ENCODE measurements at places on chromosomes 2 and 18.

DNA sequence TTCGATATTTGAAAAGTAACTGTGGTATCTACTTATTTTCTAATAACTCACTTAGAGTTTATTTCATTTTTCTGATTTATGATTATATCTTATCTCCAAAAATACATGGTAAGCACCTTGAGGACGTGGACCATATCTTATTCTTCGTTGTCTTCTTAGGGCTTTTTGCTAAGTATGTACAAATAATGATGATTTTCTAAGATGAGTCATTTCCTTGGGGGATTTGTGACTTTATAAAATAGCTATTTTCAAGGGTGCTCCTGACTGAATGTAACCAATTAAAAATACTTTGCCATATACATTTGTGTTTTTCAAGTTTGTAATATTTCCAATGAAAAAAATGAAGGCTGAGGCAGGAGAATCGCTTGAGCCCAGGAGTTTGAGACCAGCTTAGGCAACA lies 56.3 kb downstream of the GREB1L start:
- DNase-seq, result no peak

DNA sequence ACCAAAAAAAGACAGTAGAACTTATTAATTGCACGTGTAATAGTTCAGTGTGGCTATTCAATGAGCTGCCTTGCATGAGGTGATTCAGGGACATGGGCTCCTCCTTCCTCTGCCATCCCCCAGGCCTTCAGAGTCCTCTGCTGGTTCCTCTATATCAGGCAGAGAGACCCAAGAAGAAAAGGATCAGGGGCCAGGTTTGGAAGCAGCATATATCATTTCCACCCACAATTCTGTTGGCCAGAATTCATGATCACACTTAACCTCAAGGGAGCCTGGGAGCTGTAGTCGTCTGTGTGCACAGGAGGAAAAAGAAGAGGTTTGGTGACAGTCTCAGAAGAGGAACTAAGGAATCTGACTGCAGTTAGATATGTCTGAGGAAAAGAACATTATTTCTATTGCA lies 114.0 kb upstream of the GLS start:
- DNase-seq, result peak; percentile 52

- peak; percentile 77 for DNase-seq
These were observed 564 bp downstream of the LPIN2 start for GRCh38 chr18:3012136-3013023.

GRCh38 chr2:31383471-31384153 lies 30.9 kb downstream of the XDH start:
- DNase-seq, result no peak

GRCh38 chr2:21996339-21996738 lies 872.6 kb downstream of the TDRD15 start:
- no peak for DNase-seq

- no peak for DNase-seq
These were observed 94.0 kb upstream of the ITGA6 start for GRCh38 chr2:172333235-172333977.

DNA sequence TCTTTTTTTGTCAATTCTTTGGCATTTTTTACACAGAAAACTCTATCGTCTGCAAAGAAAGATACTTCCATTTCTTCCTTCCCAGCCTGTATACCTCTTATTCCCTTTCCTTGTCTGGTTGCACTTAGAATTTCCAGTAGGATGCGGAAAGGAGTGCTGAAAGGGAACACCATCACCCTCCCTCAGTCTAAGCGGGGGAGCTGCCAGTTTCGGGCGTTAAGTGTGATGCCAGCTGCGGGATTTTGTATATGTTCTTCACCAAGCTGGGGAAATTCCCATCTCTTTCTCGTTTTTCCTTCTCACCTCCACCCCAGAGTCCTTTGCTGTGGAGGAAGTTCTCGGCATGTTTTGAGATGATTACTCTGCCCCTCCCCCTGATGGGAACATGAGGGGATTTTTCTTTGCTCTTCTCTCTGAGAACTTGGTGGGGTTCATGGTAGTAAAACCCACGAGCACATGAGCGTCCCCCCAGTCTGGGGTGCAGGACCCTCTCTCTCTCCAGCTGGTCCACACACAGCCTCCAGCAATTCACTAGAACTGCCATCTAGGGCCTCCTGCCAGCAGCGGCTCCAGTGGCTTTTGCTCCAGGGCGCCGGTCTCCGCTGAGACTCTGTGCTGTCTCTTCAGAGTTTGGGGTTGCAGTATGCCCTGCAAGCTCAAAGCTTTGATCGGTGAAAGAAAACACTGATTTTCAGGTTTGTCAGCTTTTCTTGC lies 15.5 kb downstream of the AQP12A start:
- no peak for DNase-seq

DNA sequence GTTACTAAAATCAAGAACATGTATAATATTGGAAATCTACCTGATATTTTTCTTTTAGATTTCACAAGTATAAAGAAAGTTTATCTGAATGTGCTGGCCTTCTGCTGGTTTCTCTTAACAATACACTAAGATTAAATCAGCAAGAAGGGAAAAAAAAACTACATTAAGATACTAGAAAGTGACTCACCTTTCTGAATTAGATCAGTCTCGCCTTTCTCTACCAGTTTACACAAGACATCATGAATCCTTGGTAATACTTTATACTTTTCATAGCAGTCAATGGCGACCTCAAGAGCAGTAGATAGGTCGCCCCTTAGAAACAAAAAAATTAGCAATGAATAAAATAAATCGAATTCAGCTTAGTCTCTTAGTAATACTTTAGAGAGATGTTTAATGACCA lies 61.2 kb downstream of the LRPPRC start:
- DNase-seq, result no peak

DNA sequence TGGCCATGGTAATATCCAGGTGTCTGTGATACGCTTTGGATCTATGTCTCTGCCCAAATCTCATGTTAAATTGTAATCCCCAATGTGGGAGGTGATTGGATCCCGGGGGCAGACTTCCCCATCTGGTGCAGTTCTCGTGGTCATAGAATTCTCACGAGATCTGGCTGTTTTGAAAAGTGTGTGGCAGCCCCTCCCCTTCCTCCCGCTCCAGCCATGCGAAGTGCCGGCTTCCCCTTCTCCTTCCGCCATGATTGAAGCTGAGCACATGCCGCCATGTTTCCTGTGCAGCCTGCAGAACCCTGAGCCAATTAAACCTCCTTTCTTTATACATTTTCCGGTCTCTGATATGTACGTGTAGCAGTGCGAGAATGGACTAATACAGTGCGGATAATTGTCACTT lies 42.5 kb downstream of the GPC1 start:
- DNase-seq, result no peak

GRCh38 chr2:86249579-86250391 lies 50.5 kb downstream of the MRPL35 start:
- DNase-seq, result no peak

DNA sequence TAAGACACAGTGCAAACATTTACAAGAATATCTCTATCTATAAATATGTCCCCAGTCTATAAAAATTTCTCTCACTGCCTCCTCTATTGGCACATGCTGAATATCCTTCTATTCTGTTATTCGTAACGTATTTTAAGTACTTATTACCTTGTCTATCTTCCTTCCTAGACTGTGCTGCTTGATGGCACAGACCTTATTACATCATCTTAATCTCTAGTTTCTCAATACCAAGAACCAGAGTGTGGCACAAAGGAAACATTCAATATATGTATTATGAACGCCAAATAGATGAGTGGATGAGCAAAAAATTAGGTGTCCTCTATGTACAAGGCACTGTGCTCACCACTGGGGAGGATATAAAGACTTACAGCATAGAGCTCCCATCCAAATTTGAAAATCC lies 282.8 kb downstream of the NBAS start:
- no peak for DNase-seq

DNA sequence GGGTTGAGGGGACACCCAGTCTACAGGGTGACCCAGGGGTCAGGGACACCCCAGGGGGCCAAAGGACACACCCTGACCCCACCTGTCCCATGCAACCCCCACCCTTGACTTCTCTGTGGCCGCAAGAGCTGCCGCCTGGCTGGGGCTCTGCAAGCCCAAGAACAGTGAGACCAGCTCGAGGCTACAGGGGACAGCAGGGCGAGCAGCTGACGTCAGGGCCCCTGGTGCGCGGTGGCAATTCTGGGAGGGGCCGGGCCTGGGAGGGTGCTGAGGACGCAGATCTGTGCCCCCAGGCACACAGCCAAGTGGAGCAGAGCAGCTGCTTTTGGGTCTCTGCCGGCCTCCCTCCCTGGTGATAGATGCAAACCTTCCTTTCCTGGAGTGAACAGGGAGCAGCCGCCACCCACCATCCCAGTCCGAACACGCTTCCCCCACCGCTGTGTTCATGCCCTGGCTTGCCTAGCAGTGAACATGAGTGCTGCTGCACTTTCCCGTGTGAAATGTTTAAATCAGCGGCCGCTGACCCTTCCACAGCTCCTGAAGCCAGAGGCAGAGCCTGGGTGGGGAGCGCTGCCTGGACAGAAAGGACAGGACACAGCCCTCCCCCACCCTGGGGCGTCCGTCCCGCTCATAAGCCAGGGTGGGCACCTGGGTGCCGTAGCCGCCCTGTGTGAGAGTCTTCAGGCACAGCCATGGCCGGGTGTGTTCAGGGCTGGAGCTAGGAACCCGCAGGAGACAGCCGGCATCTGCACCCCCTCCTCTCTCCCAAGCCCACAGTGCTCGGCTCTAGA lies 46.9 kb downstream of the SLC66A2 start:
- DNase-seq, result no peak

- no peak for DNase-seq
These were observed 13.2 kb downstream of the VAPA start for GRCh38 chr18:9926977-9927376.

- peak; percentile 1 for DNase-seq
These were observed 51.0 kb upstream of the CYP26B1 start for GRCh38 chr2:72198532-72199241.

DNA sequence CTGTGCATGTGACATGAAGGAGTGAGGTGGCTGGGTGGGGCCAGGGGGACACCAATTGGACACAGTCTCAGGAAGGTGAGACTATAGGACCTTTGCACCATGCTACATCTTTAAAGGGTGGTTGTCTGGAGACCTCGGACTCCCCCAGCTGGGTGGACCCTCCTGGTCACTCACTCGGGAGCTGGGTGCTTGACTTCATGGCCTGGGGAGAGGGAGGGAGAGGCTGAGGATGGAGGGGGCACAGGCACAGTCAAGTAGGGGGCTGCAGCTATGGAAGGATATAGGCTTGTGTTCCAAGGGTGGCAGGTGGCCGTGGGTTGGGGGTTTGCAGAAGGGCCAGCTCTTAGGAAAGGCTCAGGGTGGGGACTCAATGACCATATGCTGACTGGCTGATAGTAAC lies 7.1 kb upstream of the CELF4 start:
- no peak for DNase-seq

- DNase-seq, result no peak
These were observed 243.6 kb upstream of the SLC39A10 start for GRCh38 chr2:195413422-195413821.

GRCh38 chr2:43201497-43201896 lies 24.9 kb downstream of the ZFP36L2 start:
- peak; percentile 18 for DNase-seq

DNA sequence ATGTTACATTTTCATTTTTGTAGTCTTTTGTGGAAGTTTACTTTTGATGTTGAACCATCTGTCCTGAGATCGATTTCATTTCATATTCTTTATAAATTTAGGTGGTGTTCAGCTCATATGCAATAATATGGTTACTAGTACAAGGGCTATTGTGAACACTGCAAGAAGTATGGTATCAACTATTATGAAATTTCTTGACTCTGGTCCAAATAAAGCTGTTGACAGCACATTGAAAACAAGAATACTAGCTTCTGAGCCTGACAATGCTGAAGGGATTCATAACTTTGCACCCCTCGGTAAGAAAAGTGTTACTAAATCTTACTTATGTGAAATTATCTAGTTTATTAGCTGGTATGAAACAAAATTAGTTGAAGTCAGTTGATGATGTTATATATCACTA lies 124.9 kb upstream of the TTC27 start:
- DNase-seq, result no peak

- peak; percentile 63 for DNase-seq
These were observed 484 bp downstream of the ABCB6 start for GRCh38 chr2:219218217-219218731.

GRCh38 chr2:160096409-160096808 lies 34.0 kb upstream of the PLA2R1 start:
- peak; percentile 43 for DNase-seq

- DNase-seq, result no peak
These were observed 10.4 kb downstream of the CERKL start for GRCh38 chr2:181646415-181646987.

DNA sequence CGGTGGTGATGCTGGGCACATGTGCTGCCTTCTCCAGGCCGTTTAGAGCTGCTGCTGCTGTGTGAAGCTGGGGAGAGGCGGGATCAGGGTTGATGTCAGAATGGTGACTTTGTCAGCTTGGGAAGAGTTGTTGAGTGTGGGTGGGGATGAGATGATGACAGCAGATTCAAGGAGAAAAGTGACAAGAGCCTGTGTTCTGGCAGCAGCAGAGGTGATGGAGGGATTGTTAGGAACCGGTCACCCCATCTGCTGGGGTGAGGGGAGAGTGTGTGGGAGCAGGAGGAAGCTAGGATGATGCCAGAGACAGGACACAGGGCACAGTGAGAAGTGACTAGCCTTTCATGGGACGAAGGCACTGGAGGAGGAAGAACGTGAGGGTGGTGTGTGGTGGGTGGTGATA lies 345.5 kb downstream of the RNF144A start:
- peak; percentile 91 for DNase-seq

DNA sequence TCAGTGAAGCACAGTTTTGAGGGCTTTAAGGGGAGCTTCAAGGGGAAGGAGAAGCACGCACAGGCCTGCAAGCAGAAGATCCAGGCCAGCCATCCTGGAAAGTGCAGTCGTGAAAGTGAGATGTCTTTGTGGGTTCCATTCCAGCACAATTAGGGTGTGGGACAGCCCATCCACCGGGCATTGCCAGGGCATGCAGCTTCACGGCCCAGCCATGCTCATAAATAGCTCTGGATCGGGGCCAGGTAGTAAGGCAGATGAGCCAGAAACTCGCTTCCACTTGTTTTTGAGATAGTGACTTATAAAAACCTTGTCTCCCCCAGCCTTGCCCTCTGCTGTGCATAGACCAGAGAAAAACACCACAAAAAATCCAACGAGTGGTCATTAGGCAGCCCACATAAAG lies 21.0 kb downstream of the KDSR start:
- DNase-seq, result no peak

DNA sequence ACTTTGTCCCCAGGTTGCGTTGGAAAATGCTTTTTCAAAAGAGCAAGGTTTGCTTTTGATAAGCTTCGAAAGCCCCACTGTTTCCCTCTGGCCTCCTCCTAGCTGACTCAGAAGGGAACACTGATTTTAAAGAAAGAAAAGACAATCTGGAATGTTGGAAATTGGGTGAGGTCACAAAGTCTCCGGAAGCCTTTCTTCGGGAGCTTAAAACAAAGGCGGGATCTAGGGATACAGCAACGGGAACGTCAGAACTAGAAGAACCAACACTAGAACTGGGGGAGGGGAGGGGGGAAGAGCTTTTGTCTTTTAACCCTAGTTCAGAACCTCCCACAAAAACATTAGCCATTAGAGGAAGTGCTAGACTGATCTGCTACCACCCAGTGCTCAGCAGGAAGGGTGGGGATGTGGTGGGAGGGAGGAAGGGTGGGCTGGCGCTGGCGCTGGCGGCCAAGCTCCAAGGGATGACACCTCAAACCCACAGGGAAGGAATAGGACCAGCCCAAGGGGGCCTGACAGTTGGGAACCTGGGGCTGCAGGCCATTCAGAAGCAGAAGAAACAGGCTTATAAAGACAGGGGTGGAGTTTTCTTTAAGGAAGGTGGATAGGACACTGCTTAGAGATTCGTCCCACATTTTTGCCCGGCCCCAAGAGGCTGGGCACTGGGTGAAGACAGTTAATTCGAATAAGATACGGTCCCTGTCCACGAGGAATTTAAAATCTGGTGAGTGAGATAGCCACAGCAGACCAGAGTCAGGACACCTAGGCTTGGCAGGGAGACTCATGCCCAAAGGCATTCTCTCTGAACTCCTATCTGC lies 1.7 kb downstream of the TMSB10 start:
- peak; percentile 94 for DNase-seq

- no peak for DNase-seq
These were observed 17.2 kb upstream of the ASB1 start for GRCh38 chr2:238409341-238410199.

All from suppressor macrophage (primary cell).